ENCODE measurements at places on chromosomes 2 and 18.

DNA sequence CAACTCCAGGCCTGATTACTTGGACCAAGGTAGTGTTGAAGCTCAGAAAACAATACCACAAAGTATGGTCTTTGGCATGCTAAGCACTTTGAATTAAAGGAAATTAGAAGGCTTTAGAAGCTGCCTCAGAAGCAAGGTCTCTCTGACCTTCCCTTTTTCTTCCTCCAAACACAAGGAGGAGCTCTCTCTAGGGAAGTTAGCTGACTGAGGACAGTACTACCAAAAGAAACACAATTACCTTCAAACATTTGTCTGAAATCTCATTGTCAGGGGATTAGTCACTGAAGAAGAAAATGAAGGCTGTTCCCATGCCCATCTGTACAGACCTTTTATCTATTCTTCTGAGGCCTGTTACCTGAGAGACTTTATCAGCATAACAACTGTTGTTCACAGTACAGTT is 279.3 kb downstream of the CDH20 start:
- no peak for DNase-seq

DNA sequence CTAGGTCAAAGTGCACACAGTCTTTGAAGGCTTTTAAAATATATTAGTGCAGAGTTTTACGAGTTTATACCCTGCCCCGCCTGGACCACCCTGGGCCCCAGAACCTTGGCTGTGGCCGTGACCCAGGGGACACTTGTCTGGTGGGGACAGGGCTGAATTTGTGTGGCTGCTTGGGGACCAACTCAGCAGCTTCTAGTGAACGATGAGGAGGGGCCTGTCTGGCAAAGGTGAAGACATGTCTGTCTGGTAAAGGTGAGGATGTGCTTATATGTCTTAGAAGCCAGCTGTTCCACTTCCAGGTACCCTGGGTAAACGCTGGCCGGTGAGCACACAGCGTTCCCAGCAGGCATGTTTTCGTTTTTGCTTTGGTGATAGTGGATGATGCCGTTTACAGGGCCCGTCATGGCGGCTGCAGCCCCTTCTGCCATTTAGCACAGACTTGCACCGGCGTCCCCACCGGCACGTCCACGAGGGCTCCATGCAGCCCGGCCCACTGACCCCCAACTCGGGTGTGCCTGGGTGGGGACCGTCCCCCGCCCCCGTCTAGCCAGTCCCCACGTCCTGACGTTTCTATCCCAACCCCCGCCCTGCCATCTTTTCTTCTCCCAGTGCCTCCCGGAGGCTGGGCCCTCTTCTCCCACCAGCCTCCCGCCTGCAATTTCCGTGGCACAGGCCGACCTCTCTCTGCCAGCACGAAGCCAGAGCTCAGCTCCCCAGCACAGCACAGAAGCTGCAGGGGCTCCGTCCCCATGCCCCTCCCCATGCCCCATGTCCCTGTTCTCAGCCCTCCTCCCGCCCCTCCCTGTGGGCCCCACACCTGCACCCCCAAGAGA is 67.8 kb downstream of the SLC66A2 start:
- DNase-seq: no peak

- DNase-seq: no peak
Measured at GRCh38 chr2:207226243-207226642, 60.5 kb upstream of the KLF7 start.

DNA sequence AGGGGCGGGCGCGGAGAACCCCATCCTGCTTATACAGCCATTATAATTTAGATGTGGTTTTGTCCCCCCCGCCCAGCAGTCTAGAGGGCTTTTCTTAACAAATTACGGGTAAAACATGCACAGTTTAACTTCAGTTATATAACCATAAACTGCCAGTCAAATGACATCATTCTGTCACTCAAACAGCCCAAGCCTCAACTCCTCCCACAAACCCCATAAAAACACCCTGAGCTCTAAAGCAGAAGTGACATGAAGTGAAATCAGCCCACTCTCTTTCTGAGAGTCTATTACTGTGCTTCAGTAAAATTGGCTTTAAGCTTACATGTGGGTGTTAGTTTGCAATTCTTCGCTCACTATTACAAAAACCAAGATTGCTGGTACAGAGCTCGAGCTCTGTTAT is 705.1 kb upstream of the GCFC2 start:
- no peak for DNase-seq

Data from BJ (cell line).